Peyer's patch (tissue), 4 donors: ENCODE measurements at places on chromosomes 3 and 15.

GRCh38 chr3:50484722-50485121 is 18.7 kb downstream of the CACNA2D2 start:
- no peaks in the 10 kb centered on the region for H3K4me1 ChIP-seq
- H3K4me3 ChIP-seq = no peak overlapping the region
- DNase-seq = no peak
- no peaks in the 10 kb centered on the region for H3K36me3 ChIP-seq
- no peaks in the 10 kb centered on the region for H3K27me3 ChIP-seq

DNA sequence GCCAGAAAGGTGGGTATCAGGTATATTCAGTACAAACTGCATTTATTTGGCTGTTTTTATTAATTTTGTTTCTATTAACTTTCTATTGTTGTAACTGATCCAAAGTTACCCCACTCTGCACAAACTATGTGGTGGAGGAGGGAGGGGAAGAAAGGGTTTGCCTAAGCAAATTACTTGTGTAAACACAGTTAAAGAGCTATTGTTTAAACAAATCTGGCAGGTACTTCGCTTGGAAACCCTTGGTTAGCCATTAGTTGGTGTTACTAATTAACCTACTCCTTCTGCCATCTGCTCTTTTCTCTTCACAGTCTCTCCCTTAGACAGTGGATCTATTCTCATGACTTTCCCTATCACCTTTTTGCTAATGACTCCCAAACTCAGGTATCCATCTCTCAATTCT is 328.4 kb upstream of the NECTIN3 start:
- H3K4me3 ChIP-seq = no peak overlapping the region
- no peaks in the 10 kb centered on the region for H3K27me3 ChIP-seq
- no peaks in the 10 kb centered on the region for H3K36me3 ChIP-seq
- peaks cover 5% of the 10 kb centered on the region for H3K4me1 ChIP-seq
- DNase-seq = no peak

DNA sequence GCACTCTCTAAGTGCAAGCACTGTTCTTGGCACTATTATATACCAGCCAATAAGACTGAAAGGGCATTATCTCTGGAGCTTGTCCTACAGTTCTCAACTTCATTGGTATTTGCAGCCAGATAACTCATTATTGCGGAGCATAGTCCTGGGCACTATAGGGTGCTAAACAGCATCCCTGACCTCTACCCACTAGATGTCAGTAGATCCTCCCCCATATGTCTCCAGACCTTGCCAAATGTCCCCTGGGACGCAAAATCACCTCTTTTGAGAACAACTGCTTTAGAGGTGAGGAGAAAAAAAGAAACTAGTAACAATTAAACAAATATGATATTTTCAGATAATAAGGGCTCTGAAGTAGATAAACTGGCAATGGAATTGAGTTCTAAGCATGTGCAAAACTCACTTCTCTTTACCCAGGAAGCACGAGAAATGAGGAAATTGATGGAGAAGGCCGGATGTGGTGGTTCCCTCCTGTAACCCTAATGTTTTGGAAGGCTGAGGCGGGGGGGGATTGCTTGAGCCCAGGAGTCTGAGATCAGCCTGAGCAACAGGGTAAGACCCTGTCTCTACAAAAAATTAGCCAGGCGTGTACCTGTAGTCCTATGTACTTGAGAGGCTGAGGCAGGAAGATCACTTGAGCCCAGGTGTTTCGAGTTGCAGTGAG is 61.4 kb downstream of the FRMD4B start:
- H3K36me3 ChIP-seq = no peaks in the 10 kb centered on the region
- no peak overlapping the region for H3K4me3 ChIP-seq
- H3K27me3 ChIP-seq = no peaks in the 10 kb centered on the region
- no peak overlapping the region for H3K27ac ChIP-seq
- no peak for DNase-seq

DNA sequence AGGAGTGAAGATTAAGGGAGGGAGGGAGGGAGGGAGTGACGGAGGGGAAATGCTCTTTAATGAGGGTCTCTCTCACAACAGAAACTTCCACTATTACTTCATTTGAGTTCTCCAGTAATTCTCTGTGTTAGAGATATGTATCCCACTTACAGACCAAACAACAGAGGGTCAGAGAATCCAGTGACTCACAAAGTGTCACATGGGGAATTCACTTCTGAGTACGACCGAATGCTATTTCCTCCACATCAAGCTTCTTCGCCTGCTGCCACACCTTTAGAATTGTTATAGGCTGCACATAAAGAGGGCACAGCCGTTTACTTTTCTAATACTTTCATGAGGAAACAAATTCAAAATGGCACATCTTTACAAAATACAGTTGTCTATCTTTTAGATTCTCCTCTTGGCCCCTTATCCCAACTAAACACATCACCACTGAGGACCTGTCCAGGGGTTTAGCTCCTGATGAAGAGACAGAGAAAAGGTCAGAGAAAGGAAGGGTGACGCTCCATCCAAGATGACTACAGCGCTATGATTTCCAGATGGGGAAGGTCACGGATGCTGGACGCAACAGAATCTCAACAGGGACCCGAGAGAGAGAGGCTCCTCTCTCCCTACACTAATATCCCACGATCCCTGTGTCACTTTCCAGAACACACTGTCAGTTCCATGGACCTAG is 119.0 kb downstream of the XXYLT1 start:
- H3K4me3 ChIP-seq = no peak overlapping the region
- peak overlapping the region; percentile 84 for H3K27ac ChIP-seq
- peaks cover 21% of the 10 kb centered on the region for H3K4me1 ChIP-seq
- no peaks in the 10 kb centered on the region for H3K36me3 ChIP-seq
- no peaks in the 10 kb centered on the region for H3K27me3 ChIP-seq
